ENCODE measurements at places on chromosomes 7 and 10. TPM values are rescaled to one million over a fixed set of nuclear protein-coding genes. Genes with fewer than 3 reads are reported as not detected.

CRYGN gene
- total RNA-seq: not detected

CALML3 gene
- total RNA-seq: not detected

STOX1 gene
- total RNA-seq: 0.73 TPM

PHYHIPL gene
- total RNA-seq: 0.53 TPM

LFNG gene
- 18.4 TPM for total RNA-seq

OR6V1 gene
- not detected for total RNA-seq

TCAF2 gene
- total RNA-seq: 1.4 TPM

PRKCQ gene
- total RNA-seq: 4.1 TPM
